ENCODE measurements at places on chromosomes 12 and 14.
A peak's percentile ranks its signal among the peaks of the same experiment; 100 is the strongest.

- DNase-seq: peak; percentile 29
Measured at GRCh38 chr14:77804592-77804991, 4.7 kb downstream of the ADCK1 start.

- peak; percentile 57 for DNase-seq
Measured at GRCh38 chr12:2891240-2892053, 756 bp downstream of the TULP3 start.

GRCh38 chr14:87573591-87573990 is 419.4 kb downstream of the GALC start:
- no peak for DNase-seq

- DNase-seq: no peak
Measured at GRCh38 chr12:9730591-9730990, 2.3 kb downstream of the CLECL1 start.

DNA sequence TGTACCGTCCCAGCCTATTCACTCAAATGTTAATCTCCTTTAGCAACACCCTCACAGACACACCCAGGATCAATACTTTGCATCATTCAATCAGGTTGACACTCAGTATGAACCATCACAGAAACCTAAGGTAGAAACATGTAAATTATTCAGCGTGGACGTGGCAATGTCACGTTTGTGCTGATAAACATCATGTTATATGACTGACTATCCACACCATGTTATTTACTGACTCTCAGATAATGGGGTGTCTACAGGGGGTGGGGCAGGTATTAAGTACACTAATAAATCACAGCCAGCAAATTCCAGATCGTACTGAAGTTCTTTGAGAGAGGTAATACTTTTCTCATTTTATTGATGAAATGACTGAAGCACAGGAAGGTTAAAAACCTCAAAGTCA is 280.0 kb downstream of the C12orf75 start:
- DNase-seq: no peak
